A172 (cell line): ENCODE measurements at places on chromosomes 5 and 9. TPM values are rescaled to one million over a fixed set of nuclear protein-coding genes. Genes with fewer than 3 reads are reported as not detected.

GRCh38 chr5:130923543-130924124 lies 241.4 kb downstream of the HINT1 start:
- no peak for DNase-seq

GRCh38 chr9:4192450-4192849 lies 107.4 kb downstream of the GLIS3 start:
- no peak for DNase-seq

DNA sequence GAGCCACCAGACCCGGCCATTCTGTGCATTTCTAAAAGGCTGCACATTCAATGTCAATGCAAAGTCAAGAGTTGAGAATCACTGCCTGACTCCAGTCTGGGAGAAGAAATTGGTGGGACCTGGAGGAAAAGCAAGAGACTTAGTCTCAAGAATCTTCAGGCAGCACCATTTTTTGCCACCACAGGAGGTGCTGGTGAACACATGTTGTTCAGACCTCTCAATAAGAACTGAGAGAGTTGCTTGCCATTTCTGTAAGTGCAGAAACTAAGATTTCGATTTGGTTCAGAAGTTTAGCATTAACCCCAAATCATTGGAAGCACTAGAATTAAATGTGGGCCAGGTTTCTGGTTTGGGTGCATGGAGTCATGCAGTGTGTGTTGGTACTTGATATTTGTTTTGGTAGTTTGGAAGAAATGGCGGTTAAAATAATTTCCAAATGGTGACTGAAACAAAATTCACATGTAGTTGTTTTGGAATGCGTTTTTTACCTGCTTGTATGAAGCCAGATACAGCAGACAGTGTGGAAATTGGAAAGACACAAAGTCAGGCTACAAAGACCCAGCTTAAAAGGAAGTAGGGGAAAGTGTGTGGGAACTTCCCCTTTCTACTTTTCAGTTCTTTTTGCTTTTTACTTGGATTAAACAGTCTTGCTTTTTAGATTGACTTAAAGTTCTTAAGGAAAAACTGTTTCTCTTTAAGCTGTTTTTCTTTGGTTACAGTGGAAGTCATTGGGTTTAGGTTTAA lies 20.4 kb downstream of the PDE8B start:
- DNase-seq: no peak

The ENHO gene
- 0.43 and 1.1 TPM in 2 replicates for total RNA-seq

The SPINK13 gene
- total RNA-seq: not detected in 2 replicates

The RGS7BP gene
- total RNA-seq: not detected in 2 replicates

The PDZD2 gene
- 0.14 and 0.16 TPM in 2 replicates for total RNA-seq

The DMRT3 gene
- 0.24 TPM in 2 replicates for total RNA-seq
